ENCODE measurements at places on chromosomes 7 and 10. TPM values are rescaled to one million over a fixed set of nuclear protein-coding genes. Genes with fewer than 3 reads are reported as not detected.

LDB3 gene
- 1,478 TPM for total RNA-seq

CALML3 gene
- total RNA-seq, result not detected

TAF6 gene
- total RNA-seq, result 29.3 TPM

TBXAS1 gene
- 6.0 TPM for total RNA-seq

BHLHA15 gene
- total RNA-seq, result not detected

ICA1 gene
- 44.3 TPM for total RNA-seq

ATOH7 gene
- not detected for total RNA-seq

SPDYE16 gene
- not detected for total RNA-seq

ADAMTS14 gene
- total RNA-seq, result 0.43 TPM

ITPRID1 gene
- total RNA-seq, result not detected

PDE6C gene
- not detected for total RNA-seq

GRCh38 chr10:104049504-104050250 is 36.0 kb downstream of the COL17A1 start:
- DNase-seq, result no peak

GRCh38 chr10:33863352-33863751 is 528.9 kb upstream of the NRP1 start:
- no peak for DNase-seq

GRCh38 chr10:70378122-70378521 is 4.3 kb downstream of the LRRC20 start:
- no peak for DNase-seq

DNA sequence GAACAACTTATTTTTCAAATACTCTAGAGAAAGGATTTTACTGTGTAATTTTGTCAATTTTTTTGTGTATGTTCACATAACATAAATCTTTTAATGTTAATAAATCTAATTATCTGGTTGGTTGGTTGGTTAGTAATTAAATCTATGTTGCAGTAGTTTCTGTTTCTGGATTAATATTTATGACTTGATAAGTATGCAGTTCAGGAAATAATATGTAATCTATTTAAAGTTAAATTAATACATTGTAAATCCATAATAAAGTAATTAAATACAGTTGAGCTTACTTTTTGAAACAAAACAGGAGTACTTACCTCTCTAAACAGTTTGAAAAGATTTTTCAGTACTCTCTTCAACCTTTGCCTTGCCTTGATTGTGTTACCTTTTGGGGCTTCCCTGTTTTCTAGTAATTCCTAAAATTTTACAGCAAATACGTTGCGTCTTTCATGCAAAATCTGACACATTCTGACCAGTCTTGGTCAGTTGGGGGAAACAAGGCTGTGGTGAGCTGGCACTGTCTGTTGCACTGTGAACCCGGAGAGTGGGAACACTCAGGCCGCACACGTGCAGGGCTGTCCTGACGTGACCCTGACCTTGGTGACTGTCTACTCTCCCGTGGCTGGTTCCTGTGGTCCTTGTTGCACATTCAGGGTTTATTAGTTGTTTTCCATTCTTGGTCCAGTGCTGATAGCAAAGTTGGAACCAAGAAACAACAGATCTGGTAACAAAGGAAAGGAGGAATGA is 45.6 kb upstream of the FGL2 start:
- DNase-seq, result peak; percentile 75

- DNase-seq, result no peak
Measured at GRCh38 chr10:3169271-3169670, 3.3 kb downstream of the PITRM1 start.

DNA sequence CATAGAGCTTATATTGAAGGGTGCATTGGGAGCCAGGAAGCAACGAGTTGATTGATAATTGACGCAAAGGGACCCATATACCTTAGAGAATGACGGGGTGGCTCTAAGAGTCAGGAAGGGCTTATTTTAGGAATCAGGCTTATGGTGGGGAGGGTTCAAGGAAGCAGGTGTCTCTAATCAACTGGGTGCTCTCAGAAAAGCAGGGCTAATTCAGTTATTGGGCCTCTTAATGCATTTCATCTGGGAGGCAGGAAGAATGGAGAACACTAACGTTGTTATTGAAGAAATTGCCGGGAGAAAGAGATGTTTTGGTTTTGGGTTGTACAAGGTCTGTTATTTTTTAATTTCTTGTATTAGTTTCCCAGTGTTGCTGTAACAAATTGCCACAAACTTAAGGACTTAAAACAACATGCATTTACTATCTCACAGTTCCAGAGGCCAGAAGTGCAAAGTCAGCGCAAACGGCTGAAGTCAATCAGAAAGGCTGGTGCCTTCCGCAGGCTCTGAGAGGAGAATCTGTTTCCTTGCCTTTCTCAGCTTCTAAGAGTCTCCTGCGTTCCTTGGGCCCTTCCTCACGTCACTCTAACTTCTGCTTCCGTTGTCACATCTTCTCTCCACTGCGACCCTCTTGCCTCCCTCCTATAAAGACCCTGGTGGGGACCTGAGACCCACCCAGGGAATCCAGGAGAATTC is 328.4 kb upstream of the C7orf33 start:
- no peak for DNase-seq

DNA sequence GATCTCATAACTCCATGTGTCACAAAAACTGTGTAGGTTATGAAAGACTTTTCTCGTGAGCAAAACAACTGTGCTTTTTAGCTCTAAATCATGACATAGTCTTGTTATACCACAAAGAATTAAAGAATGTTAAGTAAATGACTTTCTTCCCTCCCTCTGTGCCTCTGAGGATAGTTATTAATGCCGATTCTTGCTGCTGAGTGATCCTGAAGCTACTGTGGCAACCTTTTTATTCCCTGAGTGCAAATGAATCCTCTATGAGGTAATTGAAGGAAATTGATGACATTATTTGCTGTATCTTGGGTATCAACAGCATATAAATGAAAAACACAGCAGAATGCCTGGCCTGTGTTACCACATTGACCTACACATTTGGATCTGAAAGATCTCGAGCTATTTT is 142.2 kb upstream of the HDAC9 start:
- DNase-seq, result no peak

- DNase-seq, result no peak
Measured at GRCh38 chr7:24301703-24302102, 17.7 kb downstream of the NPY start.

DNA sequence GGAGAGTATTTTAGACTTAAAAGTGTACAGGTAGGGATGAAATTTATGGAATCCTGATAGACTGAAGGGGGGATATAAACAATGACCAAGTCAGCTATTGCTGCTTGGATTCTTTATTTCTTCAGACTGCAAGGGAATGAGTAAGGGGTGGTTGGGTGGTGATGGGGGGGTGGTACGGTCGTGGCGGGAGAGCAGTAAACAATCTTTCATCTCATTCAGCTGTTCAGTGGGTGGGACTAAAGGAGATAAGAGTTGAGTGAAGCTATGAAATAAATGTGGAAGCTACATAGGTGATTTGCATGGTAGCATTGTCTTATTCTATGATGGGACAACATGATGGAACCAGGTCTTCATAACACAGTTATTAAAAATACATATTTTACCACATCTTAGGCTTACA is 1.8 kb downstream of the SEPTIN7 start:
- DNase-seq, result no peak

DNA sequence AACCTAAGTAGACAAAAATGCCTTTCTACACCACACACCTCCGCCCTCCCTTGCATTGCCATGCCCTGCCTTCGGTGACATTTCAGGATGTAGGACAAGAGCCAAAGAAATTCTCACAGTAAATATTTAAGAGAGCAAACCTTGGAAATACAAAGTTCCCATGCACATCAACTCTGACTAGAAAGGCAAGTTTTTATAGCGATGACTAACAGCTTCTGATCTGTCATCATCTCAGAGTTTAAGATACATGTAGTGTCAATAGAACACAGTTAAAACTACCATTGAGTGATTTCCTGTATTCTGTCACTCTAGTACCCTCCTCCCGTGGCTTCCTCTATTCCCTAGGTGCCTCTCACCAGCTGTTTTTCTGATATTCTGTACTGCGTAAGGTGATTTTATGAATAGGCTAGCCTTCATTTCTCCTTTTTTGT is 20.7 kb downstream of the SLC16A9 start:
- DNase-seq, result no peak

- no peak for DNase-seq
Measured at GRCh38 chr7:16099302-16099849, 322.0 kb downstream of the CRPPA start.

DNA sequence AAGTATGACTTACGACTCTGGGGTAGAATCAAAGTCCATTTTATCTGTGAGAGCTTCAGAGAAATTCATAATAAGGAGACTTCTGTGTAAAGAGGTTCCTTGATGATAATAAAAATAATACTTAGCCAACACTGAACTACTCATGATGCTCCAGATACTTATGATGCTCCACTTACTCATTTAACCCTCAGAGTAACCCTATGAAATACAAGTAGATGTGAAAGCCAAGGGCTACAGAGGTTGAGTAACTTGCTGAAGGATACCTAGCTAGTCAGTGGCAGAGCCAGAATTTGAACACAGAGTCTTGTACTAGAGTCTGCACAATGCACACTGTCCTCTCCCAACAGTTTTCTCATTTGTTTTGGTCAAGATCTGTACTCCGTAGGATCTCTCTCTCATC is 89.5 kb downstream of the HECW1 start:
- no peak for DNase-seq

DNA sequence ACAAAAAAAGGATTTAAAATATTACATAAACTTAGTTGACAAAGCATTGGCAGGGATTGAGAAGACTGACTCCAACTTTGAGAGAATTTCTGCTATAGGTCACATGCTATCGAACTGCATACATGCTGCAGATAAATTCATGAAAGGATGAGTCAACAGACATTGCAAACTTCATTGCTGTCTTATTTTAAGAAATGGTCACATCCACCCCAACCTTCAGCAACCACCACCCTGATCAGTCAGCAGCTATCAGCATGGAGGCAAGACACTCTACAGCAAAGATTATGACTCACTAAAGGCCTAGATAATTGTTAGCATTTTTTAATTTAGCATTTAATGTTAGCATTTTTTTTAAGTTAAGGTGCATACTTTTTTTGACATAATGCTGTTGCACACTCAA is 73.6 kb downstream of the AGK start:
- no peak for DNase-seq

DNA sequence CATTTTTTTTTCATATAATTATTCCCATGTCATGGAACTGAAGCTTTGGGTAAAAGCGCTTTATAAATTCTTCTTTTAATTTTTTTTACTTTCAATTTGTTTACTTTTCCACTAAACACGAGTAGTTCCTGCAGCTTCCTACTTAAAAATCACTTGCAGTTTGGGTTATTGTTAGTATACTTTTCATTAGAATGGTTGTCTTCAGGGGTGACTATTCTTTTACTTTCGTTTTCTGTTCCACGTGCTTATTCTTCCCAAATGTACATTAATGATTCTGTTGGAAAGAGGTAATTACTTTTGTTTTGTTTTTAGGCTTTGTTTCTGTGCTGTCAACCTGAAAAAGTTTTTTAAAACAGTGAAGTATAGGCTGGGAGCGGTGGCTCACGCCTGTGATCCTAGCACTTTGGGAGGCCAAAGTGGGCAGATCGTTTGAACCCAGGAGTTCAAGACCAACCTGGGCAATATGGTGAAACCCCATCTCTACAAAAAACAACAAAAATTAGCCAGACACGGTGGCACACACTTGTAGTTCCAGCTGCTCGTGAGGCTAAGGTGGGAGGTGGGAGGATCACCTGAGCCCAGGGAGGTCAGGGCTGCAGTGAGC is 5.2 kb upstream of the CFAP69 start:
- no peak for DNase-seq

GRCh38 chr10:80524190-80524909 is 13.4 kb upstream of the SH2D4B start:
- peak; percentile 22 for DNase-seq

- DNase-seq, result no peak
Measured at GRCh38 chr10:26259341-26259740, 42.8 kb downstream of the GAD2 start.

DNA sequence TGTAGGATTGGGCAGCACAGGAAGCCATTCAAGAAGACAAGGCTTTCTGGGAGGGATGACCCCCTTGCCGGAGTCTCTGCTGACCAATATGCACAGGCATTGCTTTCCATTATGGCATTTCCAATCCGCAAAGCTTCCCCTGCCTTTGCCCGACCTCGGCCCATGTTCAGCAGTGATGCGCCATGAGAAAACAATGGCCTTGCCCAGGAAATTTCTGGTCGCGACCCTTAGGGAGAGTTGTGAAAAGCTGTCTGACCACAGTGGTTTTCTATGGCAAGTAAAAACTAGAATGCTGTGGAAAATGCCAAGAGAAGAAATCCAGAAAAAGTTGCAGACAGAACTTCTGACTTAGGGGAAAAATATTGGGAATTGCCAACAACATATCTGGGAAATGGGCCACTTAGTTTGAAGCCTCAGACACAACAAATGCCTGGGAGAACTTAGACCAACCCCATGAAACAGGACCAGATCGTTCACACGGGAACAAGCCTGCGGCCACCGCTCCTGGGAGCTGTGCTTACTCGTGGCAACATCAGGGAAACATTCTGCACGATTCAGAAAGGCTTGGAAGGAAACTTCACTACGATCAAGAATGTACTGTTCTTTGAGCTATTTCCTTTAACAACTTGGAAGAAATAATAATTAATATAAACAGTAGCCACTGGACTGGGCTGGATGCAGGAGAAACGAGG is 512.4 kb downstream of the TNS3 start:
- DNase-seq, result no peak

DNA sequence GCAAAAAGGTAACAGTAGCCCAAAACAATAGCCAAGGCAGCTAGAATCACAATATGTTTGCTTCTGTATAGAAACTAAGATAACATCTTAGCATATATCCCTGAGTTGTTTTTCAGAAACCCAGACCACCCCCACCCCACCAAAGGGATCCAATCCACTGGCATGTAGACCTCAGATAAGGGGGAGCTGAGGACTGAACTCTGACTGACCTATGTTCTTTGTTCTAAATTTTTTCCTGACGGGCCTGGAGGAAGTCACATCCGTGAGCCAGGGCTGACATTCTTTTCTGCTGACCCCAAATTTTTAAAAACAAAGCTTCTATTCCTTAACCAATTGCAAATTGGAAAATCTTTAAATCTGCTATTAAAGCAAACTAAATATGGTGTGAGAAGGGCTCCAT is 493.9 kb upstream of the IGFBP3 start:
- no peak for DNase-seq

DNA sequence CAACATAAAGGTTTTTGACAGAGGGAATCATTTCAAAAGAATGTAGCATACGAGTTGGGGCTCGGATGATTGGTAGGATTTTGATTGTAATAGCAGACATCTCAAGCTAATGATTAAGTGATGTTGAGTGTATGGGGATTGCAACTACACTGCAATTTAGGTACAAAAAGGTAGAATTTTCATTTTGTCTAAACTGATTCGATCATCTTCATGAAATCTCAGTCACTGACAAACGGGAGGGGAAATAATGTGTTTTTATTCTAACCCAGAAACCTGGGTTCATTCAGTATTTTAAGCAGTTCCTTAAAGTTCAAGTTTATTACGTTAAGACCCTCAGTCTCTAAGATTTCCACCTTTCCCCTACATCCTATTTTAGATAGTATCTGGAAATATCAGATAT is 3.9 kb upstream of the PHYHIPL start:
- no peak for DNase-seq

- DNase-seq, result no peak
Measured at GRCh38 chr10:61998937-61999336, 97.4 kb downstream of the ARID5B start.

GRCh38 chr10:44865289-44865671 is 45.9 kb upstream of the TMEM72 start:
- peak; percentile 67 for DNase-seq

GRCh38 chr7:33705333-33705833 is 200.0 kb upstream of the BMPER start:
- no peak for DNase-seq
